ENCODE measurements at places on chromosomes 3 and 15.

DNA sequence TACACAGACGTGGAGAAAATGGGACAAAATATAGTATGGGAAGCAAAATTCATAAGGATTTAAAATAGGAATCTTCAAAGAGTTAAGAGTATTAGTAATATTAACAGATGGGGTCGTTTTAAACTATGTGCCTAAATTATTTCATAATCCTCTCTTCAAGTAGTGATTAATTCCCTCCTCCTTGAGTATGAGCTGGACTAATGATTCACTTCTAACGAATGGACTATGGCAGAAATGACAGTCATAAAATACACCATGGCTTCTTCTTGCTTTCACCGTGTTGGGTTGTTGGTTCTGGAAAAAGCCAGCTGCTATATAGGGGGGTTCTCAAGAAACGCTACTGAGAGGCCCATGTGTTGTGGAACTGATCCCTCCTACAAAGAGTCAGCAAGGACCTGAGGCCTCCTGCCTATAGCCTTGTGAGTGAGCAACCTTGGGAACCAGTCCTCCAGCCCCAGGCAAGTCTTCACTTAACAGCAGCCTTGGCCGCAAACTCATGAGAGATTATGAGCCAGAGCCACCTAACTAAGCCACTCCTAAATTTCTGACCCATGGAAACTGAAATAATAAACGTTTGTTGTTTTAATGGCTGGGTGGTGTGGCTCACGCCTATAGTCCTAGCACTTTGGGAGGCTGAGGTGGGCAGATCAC is 64.8 kb upstream of the ABHD2 start:
- no peak for DNase-seq

GRCh38 chr3:125437631-125438435 is 62.7 kb upstream of the ZNF148 start:
- DNase-seq = peak; percentile 43

- no peak for DNase-seq
Observed at GRCh38 chr3:15683253-15683652, 81.7 kb downstream of the BTD start.

DNA sequence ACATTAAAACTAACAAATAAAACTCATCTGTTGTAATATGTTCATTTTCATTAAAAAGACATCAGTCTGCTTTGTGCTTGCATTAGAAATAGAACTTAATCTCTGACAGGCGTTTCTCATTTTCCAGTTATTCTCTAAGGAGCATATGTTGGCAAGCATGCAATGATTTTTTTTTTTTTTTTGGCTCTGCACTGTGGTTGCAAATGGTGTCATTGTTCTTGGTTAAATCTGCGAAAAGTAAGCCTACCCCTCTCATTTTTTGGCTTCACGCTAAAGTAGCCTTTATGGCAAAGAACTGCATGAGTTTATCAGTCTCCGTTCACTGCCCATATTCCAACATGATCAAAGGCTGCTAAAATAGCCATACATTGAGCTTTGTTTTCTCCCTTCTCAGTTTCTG is 403.2 kb downstream of the MECOM start:
- no peak for DNase-seq

DNA sequence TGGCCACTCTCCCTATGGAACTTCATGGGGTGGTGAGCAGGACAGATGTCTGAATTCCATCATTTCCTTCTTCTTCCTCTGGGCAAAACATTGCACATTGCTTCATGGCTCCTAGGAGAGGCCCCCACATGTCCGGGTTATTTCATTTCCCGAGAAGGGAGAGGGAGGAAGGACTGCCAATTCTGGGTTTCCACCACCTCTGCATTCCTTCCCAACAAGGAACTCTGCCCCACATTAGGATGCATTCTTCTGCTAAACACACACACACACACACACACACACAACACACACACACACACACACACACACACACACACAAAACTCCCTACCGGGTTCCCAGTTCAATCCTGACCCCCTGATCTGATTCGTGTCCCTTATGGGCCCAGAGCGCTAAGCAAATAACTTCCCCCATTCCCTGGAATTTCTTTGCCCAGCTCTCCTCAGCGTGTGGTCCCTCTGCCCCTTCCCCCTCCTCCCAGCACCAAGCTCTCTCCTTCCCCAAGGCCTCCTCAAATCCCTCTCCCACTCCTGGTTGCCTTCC is 1.9 kb downstream of the RHO start:
- no peak for DNase-seq

DNA sequence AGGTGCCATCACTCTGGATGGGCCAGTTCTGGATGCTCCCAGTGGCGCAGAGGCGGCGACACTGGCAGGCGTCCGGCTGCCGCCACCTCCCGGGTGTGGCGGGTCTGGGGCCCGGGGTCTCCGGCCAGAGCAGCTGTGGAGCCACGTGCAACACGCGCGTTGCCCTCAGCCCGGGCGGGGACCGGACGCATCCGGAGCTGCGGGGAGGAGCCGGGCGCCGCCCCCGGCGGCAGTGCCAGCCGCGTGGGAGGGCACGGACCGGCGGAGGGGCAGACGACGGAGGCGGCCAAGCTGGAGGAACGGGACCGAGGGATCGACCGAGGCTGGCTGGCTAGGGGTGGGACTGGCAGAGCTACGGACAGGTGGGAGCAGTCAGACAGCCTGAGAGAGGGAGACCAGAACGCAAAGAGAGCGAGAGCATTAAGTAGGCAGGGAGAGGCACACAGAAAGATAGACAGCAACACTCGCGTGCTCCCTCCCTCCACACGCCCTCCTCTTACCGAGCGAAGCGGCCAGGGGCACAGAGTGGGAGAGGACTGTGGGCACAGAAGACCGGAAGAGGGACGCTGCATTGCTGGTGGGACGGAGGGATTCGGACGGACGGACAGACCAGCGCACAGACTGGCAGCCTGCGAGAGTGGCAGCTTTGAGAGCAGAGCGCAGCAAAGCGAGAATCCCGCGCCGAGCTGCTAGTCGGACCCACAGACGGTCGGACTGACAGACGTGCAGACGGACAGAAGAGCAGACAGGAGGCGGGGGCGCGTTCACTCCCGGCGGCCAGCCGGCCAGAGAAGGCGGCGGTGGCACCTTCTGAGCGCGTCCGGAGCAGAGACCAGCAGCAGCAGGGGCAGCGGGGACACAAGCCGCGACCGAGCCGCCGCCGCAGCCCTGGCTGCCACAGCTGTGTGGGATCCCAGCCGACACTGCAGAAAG is at the start of gene ARPP21:
TSS of gene ARPP21 (plus strand) at position 272 of the 933 bp plus-strand sequence. CDS start 42,227 bp downstream, outside the sequence.
- peak; percentile 1 for DNase-seq

DNA sequence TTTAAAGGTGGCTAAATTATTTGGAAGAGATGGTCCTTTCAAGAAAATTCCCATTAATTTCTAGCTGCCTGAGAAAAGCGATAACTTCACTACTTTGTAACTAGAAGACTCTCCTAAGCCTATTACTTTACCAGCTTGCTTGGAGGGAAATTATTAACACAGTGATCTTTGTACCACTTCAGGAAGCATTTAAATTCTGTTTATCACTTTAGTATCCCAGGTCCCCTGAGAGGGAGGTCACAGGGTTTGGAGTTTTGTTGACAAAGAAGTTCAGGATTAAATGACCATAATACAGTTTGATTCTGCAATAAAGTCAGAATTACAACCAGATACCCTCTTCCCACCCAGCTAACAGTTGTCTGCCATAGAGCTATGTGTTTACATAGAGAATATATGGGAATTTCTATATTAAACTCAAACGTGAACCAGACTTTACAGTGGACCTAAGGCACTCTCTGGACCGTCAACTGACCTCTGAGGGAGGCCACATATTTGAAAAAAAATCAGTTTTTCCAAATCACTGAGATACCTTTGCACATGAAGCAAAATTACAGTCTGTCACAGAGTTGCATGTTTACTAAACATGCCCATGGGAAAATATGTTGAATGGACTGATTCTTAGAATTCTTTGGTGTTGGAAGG is 3.0 kb downstream of the SLC27A2 start:
- no peak for DNase-seq

GRCh38 chr15:43241100-43241499 is 20.3 kb upstream of the EPB42 start:
- DNase-seq = no peak

DNA sequence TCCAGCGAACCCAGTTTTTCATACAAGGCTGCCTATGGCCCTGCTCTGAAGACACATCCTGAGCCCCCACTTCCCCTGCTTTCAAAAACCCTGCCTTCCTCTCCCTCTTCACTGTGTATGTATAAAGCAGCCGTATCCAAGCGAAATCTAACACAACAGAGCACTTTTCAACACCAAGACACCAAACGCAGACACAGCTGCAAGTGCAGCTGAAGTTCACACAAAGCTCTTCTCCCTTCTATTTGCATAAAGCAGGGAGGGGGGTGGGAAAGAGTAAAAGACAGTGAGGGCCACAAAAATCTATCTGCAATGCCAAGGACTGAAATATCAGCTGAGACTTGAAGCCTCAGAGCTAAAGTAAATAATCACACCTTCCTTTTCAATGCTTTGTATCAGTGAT is 35.1 kb upstream of the CSPG5 start:
- DNase-seq = no peak

DNA sequence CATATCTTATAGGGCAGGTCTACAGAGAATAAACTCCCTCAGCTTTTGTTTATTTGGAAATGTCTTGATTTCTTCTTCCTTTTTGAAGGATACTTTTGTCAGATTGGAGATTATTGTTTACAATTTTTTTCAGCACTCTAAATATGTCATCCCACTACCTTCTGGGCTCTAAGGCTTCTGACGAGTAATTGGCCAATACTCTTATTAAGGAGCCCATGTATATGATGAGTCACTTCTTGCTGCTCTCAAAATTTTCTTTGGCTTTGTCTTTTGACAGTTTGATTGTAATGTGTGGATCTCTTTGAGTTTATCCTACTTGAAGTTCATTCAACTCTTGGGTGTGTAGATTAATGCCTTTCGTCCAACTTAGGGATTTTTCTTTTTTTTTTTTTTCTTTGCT is 28.9 kb upstream of the CD200R1L start:
- no peak for DNase-seq

DNA sequence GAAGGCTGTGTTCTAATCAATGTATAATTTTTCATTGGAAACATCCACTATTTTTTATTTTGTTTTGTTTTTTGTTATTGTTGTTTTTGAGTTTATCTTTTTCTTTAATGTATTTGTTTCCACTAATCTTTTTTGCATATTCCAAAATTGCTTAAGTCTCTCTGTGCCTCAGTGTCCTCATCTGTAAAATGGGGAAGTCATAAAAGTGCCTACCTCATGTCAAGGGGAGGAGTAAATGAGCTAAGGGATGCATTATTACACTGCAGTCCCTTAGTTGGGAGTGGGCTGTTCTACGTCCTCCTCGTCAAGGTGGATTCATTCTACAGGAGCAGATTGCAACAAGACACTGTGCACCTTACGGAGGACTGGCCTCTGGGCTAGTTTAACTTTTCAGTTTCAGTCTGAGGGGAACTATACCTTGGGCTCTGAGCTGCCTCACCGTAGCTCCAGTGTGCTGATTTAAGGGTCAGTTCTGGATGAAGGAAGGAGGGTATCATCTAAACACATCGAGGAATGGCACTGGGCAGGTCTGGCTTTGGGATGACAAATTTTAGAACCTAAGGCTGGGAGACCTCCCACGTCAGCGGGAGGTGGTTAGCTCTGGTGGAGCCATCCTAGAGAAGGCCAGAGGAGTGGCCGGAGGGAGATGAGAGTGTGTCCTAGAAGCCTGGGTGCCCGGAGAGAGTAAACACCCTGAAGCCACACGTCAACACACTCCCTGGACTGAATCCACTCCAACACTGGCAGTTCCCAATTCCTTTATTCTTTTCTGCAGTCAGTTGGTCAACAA is 5.1 kb upstream of the SRP14 start:
- no peak for DNase-seq

GRCh38 chr3:8103954-8104353 is 397.7 kb upstream of the LMCD1 start:
- no peak for DNase-seq

GRCh38 chr15:62550106-62550505 is 385.0 kb upstream of the C2CD4B start:
- no peak for DNase-seq

DNA sequence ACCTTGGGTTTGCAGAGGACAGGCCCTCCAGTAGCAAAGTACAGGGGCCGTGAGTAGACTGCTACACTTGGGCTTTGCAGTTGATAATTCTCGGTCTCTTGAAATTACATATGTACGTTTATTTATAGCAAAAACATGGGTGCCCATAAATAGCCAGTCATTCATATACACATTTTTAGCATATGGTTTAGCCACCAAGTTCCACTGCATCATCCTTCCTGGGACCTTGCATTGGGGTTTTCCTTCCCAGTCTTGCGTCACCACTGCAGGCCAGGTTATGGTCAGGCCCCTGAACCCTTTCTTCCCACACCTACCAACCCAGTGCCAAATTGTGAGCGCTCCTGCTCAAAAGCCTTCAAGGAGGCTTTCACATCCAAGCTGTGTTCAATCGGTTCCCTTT is 12.7 kb downstream of the KLHL25 start:
- no peak for DNase-seq

DNA sequence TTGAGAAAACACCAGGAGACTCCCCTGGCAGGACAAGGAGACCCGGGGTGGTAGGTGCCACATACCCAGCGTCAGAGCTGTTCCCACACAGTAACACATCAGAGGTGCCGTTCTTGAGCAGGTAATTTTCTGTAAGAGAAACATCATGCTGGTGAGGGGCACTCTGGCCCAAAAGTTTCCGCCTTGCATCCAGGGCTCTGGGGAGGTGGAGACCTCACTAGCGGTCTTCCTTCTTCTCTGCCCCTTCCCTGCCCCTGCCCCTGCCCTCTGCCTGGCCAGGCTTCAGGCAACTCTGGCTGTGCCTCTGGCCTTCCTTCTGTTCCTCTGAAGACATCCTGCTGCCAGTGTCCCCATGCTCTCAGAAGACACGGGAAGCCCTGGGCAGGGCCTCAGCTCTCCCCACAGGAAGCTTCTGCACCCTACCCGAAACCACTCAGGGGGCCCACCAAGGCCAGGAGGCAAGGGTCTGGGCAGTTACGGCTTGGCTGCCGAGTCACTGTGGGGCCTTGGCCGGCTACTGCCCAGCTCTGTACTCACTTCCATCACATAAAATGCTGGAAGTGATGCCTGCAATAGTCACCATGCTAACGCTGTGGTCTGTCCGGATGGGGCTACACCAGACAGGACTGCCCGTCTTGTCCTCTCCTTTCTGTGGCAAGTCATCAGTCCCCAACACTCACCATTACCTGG is 41.3 kb downstream of the SCN5A start:
- DNase-seq = no peak

DNA sequence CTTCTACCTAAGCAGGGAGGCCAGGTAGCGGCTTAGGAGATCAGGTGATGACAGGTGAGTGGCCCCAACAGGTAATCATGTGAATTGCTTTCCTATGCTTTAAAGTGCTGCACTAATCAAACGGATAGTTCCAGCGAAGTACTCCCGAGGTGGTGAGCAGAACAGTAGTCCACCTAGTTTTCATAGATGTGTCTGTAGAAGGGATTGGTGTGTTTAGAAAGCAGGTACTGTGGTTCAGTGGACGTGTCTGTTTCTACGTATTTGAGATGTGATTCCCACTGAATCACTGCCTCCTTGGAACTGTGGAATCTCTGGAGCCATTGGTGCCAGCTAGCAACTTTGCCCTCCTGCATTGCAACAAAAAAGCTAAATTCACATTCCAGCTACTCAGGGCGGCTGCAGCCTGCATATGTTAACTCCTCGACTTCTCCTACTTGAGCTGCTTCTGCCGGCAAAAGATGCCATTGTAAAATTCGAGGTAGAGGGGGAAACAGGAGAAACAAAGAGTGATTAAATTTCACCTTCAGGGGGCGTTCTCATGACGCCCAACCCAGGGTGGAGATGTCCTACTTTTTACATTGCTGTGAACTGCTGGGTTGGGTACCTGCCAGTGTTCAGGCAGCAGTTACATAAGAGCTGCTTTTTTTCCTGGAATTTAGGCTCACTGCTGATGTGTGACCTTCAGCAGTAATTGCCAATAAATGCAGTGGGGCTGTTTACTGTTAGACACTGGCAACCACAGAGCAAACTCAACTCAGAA is 227.3 kb downstream of the ITPR1 start:
- DNase-seq = no peak
